ENCODE measurements at places on chromosomes 6 and 20.

DNA sequence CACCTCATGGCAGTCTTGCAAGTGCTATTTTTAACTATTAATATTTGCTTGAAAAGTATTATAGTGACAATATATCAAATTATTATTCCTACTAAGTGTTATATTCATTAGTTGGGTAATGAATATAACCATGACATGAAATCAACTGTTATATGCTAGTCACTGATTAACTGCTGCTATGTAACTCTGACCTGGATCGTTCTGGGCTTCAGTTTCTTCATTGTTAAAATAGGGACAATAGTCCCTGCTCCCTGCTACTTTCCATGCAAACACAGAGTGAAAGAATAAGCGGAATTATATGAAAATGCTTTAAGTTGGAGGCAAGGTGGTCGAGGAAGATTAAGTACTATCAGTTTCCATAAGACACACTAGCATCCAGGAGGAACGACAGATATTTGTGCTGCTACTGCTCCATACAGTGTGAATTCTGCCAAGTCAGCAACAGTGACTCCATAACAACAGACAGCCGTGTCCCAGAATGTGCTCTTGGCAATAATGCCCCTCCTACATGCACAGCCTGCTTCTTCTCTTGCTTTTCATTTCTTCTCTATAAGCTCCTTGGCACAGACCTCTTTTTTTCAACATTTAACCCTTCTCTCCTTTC, 107.2 kb downstream of the CHD6 start:
- DNase-seq: no peak
- H3K4me3 ChIP-seq: no peak overlapping the region
- peak overlapping the region; percentile 25 for H3K27ac ChIP-seq
- no peaks in the 10 kb centered on the region for H3K27me3 ChIP-seq

GRCh38 chr6:162108041-162108440, 619.5 kb downstream of the PRKN start:
- DNase-seq: no peak
- H3K27me3 ChIP-seq: no peaks in the 10 kb centered on the region
- H3K4me3 ChIP-seq: no peak overlapping the region

- H3K4me1 ChIP-seq: no peaks in the 10 kb centered on the region
- no peak for DNase-seq
- no peaks in the 10 kb centered on the region for H3K27me3 ChIP-seq
- H3K27ac ChIP-seq: no peak overlapping the region
- H3K36me3 ChIP-seq: no peaks in the 10 kb centered on the region
- no peak overlapping the region for H3K4me3 ChIP-seq
These were observed 58.6 kb upstream of the DACT2 start for GRCh38 chr6:168377856-168378832.

DNA sequence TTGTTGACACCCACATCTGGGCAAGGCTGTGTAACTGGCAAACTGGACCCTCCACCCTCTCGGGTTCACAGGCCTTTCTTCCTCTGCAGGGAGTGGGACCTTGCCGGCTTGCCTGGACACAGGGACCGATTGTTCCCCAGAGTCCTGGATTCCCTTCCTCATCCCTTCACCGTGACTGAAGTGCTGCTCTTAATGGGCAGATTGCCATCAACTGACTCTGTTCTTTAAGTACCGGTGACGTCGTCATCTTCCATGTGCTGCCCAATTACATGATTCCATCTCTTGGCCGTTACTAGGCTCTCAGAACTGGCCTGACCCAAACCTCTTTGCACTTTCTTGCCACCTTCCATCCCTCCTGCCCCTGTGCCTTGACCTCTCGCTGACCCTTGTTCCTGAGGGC, 85.4 kb downstream of the EYA4 start:
- no peaks in the 10 kb centered on the region for H3K4me1 ChIP-seq
- DNase-seq: no peak
- H3K27me3 ChIP-seq: no peaks in the 10 kb centered on the region
- H3K27ac ChIP-seq: no peak overlapping the region
- H3K36me3 ChIP-seq: no peaks in the 10 kb centered on the region
- no peak overlapping the region for H3K4me3 ChIP-seq

DNA sequence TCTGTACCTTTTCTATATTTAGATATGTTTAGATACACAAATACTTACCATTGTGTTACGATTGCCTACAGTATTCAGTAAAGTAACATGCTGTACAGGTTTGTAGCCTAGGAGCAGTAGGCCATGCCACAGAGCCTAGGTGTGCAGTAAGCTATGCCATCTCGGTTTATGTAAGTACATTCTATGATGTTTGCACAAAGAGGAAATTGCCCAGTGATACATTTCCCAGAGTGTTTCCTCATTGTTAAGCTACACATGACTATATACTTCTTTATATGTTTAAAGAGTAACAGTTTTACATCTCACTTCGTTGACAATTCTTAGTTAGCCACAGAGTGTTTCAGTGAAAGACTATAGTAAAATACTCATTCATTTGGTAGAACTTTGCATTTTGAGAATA, 51.5 kb downstream of the SLC35F1 start:
- H3K4me3 ChIP-seq: no peak overlapping the region
- no peaks in the 10 kb centered on the region for H3K36me3 ChIP-seq
- DNase-seq: no peak
- H3K4me1 ChIP-seq: no peaks in the 10 kb centered on the region
- H3K27ac ChIP-seq: no peak overlapping the region

DNA sequence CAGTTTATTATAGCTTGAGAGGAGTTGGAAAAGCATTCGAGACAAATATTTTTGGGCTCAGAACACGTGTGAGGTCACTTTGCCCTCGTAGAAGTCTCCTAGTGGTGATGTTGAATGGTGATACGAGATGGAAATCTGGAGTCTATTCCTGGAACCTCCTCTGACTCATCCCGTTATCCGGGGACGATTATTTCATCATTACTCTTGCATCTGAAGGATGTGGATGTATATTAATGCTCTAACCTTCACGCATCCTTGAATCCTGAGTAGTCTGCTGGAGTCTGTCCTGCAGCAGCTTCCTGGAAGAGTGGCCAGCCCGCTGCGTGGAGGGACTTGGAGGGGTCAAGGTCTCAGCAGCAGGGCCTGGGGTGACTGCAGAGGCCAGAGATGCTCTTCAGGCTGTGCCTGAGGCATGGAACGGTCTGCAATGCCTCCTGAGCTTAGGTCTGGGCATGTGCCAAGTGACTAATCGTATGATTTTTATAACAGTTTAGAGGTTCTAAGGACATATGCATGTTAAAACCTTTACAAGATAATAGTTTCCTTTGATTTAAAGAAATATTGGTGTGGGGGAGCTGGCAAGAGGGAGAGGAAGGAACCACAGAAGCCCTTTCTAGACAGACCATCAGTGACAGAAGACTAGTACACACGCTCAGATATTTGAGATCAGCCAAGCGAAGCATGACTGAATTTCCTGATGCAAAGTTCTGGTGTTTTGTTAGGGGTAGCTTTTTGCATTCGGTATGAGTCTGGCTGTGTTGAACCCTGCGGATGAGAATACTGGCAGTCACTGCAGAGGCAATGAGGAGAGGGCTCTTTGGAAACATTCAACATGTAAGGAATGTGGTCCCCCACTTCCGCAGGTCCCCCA, 400.2 kb downstream of the QKI start:
- no peak overlapping the region for H3K27ac ChIP-seq
- H3K4me3 ChIP-seq: no peak overlapping the region
- DNase-seq: no peak
- no peaks in the 10 kb centered on the region for H3K4me1 ChIP-seq
- no peaks in the 10 kb centered on the region for H3K27me3 ChIP-seq

All from right lobe of liver (tissue), 6 donors.